ENCODE measurements at places on chromosomes 7 and 10.

- DNase-seq = no peak
Observed at GRCh38 chr10:4391683-4392082, 434.3 kb upstream of the AKR1E2 start.

DNA sequence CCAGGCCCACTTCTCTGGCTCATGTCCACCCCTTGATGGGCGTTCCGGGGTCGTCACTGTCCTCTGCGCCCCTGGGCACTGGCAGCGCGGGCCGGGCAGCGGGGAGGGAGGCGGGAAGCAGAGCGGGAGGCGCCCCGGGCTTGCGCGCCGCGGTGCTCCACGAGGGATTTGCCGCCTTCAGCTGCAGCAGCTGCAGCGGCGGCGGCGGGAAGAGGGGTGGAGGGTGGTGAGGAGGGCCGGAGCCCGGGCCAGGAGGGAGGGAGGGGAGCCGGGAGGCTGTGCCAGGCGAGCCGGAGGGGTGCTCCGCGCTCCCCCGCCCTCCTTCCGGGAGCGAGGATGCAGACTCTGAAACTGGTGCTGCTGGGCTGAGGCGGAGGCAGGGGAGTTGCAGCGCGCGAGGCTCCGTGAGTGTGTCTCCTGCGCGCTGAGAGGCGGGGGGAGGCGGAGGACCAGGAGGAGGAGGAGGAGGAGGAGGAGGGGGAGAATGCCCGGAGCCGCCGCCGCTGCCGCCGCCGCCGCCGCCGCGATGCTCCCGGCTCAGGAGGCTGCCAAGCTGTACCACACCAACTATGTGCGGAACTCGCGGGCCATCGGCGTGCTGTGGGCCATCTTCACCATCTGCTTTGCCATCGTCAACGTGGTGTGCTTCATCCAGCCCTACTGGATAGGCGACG, at the start of gene LHFPL3:
LHFPL3 (plus strand) TSS at position 308 of the 674 bp plus-strand sequence.
- no peak for DNase-seq

DNA sequence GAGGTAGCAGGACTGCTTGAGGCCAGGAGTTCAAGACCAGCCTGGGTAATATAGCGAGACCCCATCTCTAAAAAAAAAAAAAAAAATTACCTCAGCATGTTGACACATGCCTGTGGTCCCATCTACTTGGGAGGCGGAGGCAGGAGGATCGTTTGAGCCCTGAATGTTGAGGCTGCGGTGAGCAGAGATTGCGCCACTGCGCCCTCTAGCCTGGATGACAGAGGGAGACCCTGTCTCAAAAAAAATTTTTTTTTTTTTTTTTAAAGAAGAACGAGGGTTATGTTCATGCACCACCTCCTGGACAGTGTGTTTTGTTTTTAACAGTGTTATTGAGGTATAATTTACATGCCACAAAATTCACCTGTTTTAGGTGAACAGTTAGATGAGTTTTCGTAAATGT, 51.1 kb upstream of the SEPHS1 start:
- DNase-seq = no peak

DNA sequence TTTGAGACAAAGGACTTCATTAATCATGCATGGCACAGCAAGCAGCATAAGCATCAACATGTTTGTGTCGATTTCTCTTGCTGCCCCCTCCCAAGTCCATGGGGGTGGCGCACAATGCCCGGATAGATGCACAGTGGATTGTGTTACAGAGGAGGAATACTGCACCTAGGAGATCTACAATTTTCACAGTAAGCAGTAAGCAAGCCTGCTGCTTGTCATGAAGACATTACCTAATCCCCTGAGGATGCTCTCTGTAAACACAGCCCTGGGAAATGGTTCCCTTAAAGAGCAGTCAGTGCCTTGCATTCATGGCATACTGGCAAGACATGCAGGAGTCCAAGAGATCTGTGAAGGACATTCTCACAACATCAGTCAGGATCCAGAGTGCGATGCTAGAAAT, 137.7 kb downstream of the ETV1 start:
- no peak for DNase-seq

DNA sequence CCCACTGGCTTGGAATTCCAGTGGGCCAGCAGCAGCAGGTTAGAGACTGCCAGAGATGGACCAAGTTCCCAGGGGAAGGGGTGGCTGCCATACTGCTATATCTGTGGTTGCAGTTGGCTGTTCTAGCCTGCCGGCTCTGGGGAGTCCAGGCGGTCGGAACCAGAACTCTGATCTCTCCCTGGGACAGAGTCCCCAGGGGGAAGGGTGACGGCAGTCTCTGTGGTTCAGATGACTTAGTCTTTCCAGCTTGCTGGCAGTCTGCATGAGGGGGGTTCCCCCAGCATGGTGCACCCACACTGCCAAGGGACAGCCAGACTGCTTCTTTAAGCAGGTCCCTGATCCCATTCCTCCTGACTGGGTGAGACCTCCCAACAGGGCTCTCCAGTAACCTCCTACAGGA, 82.5 kb downstream of the C10orf90 start:
- DNase-seq = no peak

GRCh38 chr7:117113871-117114270, 160.6 kb downstream of the ST7 start:
- no peak for DNase-seq

DNA sequence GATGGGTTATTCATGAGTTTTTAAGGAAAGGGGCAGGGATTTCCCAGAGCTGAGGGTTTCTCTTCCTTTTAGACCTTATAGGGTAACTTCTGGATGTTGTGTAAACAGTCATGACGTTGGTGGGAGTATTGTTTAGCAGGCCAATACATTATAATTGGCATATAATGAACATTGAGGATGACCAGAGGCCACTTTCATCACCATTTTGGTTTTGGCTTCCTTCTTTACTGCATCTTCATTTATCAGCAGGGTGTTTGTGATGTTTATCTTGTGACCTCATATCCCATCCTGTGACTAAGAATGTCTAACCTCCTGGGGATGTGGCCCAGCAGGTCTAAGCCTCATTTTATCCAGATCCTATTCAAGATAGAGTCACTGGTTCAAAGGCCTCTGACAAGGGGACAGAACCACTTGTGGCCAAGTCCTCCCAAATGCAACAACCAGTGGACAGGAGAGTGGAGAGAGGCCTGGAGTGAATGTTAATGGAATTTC, 77.3 kb upstream of the RPA3 start:
- no peak for DNase-seq

GRCh38 chr7:129689995-129690581, 78.6 kb downstream of the NRF1 start:
- no peak for DNase-seq

DNA sequence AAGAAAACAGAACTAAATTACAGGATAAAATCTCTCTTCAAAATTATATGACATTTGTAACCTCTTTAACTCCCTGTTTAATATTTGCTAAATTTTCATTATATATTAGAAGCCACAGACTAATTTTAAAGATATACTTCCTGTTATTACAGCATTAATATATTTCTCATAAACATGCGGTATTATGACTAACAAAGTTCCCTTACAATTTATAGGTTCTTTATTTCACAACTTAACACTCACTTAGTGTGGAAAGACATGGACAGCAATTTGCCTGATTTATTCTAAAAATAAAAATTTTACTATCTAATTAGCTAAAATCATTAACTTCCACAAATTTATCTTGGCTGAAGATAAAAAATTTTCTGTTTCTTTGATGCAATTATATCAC, 29.0 kb downstream of the CTNNA3 start:
- DNase-seq = no peak

DNA sequence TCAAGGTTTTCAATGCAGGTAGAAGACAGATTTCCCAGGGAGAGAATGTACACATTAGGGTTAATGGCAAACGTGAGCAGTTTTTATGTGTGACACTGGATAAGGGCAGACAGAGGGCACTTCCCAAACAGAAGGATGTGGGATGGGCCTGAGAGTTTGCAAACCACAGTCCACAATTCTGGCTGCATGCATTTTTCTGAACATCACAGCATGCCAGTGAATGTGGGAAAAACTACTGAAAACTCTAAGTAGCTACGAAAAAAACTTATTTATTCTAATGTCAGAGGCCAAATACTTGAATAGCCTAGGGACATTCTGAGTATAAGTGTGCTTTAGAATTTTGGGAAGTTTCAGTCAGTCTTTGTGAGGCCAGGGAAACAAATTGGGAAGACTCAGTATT, 145.9 kb downstream of the NRCAM start:
- no peak for DNase-seq

DNA sequence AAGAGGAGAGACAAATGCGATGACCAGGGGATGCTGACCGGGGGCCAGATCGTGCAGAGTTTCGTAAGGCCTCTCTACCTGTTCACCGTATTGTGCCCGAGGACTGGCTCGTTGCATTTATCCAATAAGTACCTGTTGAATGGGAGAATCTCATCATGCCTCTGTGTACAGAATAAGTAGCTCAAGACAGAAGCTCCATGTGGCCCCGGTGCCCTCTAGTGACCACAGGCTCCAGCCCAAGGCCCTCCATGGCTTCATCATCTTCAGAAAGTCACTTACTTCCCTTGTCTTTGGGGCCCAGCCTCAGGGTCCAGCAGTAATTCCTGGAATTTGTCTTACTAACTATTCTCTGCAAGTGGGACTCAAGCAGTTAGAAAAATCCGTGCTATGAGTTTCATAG, 151.0 kb downstream of the CHN2 start:
- DNase-seq = peak; percentile 28

DNA sequence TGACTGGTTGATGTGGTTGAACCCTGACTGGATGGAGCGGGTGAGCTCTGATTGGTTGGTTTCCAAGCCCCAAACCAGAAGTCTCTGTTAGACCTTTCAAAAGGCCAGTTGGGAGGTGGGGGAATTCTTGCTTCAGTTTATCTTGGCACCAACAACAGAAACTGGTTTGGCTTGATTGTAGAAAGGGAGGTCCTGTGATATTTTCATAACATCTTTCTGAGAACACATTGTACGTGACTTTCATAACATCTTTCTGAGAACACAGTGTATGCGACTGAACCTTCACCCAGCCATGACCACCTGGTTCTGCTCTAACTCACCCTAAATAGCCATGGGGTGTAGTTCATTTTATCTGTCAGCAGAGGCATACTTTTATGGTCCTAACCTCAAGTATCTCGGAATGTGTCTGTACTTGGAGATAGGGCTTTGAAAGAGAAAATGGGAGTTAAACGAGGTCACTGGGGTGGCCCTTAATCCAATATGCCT, 88.3 kb downstream of the GALNT17 start:
- no peak for DNase-seq

DNA sequence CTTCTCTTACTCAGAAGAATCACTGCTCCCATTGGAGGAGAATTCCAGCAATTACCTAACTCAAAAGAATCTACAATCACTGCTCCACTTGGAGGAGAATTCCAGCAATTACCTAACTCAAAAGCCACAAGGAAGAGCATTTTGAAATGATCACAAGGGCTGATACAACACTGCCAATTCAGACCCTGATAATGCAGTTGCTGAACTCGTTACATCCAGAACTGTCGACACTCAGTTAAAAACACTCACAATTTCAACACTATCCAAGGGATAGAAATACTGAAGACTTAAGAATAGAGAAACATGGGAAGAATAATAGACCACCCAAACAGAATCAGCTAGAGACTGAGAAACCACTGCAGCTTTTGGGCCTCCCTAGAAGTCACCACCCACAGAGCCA, 27.8 kb downstream of the AFAP1L2 start:
- no peak for DNase-seq

GRCh38 chr10:131576341-131577177, 265.0 kb upstream of the TCERG1L start:
- DNase-seq = no peak

DNA sequence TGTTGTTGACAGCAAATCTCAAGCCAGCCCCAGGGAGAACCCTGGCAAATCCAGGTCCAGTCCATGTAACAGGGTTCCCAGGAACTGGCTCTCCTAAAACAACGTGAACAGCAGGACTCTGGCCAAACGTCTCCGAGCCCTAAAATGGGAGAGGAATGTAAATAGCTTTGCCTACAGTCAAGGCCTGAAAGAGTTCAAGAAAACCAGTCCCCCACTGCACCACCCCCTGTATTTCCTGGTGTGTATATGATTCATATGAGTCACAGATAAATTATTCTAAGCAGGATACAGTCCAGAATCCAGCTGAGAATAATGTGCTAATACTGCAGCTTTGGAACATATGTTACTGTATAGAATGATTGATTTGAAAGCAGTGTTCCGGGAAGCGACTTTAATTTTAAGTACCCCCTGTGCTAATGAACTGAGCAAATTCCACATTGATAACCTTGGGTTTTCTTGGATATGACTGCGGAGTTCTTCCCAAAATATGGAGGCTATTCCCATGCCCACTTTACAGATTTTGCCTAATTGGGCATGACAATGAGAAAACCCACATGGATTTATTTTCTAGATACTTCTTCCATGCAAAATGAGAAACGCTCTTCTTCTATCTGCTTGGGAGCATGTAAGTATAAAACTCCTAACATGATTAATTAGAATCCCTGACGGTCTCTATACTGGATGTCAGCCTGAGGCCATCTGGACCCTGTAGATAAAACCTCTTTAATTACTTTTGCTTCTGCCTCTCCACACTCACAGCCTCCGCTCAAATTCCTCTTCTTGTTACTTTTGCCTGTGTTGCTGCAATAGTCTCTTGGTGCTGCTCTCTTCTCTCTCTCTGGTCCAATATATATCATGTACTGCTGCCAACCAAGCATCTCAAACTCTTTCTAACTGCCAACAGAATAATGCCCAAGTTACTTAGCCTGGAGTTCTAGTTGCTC, 50.2 kb downstream of the LAMB4 start:
- no peak for DNase-seq

DNA sequence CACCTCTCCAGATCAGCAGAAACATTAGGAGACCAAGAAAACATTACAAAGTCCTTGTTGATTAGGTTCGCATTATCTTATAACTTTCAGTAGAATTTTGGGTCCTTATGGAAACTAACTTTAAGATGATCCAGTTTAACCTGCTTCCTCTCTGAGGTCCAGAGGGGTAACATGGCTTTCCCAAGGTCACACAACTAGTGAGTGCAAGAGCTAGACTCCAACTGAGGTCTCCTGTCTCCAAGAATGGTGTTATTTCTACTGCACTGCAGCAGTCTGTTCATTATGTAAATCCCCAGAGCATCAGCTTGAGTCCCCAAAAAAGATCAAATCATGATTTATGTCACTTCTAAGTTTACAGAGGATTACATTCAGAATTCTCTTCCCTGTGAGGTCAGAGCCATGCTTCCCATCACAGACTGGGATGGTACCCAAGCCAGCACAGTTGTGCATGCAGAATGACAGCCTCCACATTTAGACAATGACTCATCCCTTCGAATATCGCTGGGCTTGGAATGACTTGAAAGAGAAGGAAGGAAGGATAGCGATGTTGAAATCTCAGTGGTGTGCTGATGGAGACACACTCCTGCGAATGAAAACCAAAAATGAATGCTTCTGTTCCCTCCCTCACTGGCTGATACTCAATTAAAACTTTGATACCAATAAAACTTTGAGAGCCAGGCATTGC, 163.1 kb upstream of the PLXNA4 start:
- DNase-seq = no peak

DNA sequence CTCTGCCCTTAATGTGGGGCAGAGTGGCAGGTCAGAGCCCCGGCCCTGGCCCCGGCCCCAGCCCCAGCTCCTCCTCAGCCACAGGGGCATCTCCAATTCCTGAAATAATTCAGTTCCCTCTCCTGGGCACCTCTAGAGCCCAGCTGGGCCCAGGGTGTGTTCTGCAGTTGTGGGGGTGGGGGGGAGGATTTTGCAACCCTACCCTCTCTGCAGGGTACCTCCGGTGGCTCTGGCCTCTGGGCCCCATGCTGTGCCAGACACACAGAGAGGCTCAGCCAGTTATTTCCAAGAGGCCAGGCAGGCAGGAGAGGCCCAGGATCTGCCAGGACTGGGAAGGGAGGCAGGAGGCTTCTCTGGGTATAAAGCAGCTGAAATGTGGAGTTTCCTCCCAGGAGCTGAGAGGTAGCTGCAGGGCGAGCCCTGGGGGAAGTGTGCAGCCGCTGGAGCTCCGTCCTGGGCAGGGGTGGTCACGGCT, 47.9 kb downstream of the PWWP2B start:
- DNase-seq = no peak

Data from CD4-positive, alpha-beta T cell (primary cell).